ENCODE measurements at places on chromosomes 16 and 17. TPM values are rescaled to one million over a fixed set of nuclear protein-coding genes. Genes with fewer than 3 reads are reported as not detected.

Gene RBFOX1
- total RNA-seq = 133 TPM

Gene GPR142
- not detected for total RNA-seq

Gene LPO
- total RNA-seq = not detected

Gene MYLK3
- total RNA-seq = 35.9 TPM

Gene GJC1
- 7.9 TPM for total RNA-seq

Gene ARHGAP27
- 5.5 TPM for total RNA-seq

Gene CD7
- total RNA-seq = 0.81 TPM

Gene RAB11FIP4
- 0.48 TPM for total RNA-seq

Gene BORCS6
- total RNA-seq = 11.2 TPM

Gene ITGAX
- 1.8 TPM for total RNA-seq

Gene RGS11
- total RNA-seq = 0.92 TPM

Gene HEATR3
- 20.9 TPM for total RNA-seq

Gene MT1G
- total RNA-seq = 6.8 TPM

Gene DVL2
- 11.4 TPM for total RNA-seq

Gene FMNL1
- total RNA-seq = 6.5 TPM

Gene SCIMP
- total RNA-seq = 0.54 TPM

Gene GJD3
- total RNA-seq = 0.34 TPM

Gene SLC5A10
- total RNA-seq = not detected

Gene CD300H
- total RNA-seq = not detected

Gene DUS2
- 10.3 TPM for total RNA-seq

Gene OR2C1
- not detected for total RNA-seq

Gene STX1B
- total RNA-seq = 0.64 TPM

Gene TADA2A
- 15.5 TPM for total RNA-seq

Gene CCR7
- total RNA-seq = 0.20 TPM

Gene MT1B
- not detected for total RNA-seq

Gene SMIM5
- total RNA-seq = 0.11 TPM

Gene CCDC43
- total RNA-seq = 52.6 TPM

Gene TP53TG3F
- not detected for total RNA-seq

Gene VAT1L
- 0.20 TPM for total RNA-seq

Gene IL21R
- total RNA-seq = 0.08 TPM

Gene DHRS7C
- total RNA-seq = 38.9 TPM

Gene TBX6
- 0.44 TPM for total RNA-seq

Gene KRT28
- not detected for total RNA-seq

Gene EXOC3L1
- total RNA-seq = 0.91 TPM

Gene VTN
- total RNA-seq = 0.24 TPM

Gene RNU2-1
- 2,621 TPM for total RNA-seq

Gene STAT5B
- total RNA-seq = 84.3 TPM

Gene HERPUD1
- total RNA-seq = 137 TPM

Gene CLDN6
- not detected for total RNA-seq

Gene ALOX15B
- 0.13 TPM for total RNA-seq

Gene HBZ
- not detected for total RNA-seq

Gene PPY
- not detected for total RNA-seq

Gene SPATA32
- 0.11 TPM for total RNA-seq

Gene PNMT
- total RNA-seq = 8.6 TPM

Gene ITGA2B
- total RNA-seq = 0.08 TPM

Gene ATP1B2
- 0.85 TPM for total RNA-seq

Gene IKZF3
- total RNA-seq = 0.58 TPM

Gene SLC47A1
- 57.3 TPM for total RNA-seq

Gene DBNDD1
- 21.0 TPM for total RNA-seq

Gene ZFP3
- 7.7 TPM for total RNA-seq

Gene GGT6
- total RNA-seq = not detected

Gene FN3KRP
- total RNA-seq = 12.7 TPM

Gene MAP3K3
- 24.6 TPM for total RNA-seq

Gene MYO19
- 10.1 TPM for total RNA-seq
